ENCODE measurements at places on chromosomes 1 and 21.

- no peak for DNase-seq
Observed at GRCh38 chr1:53296117-53296749, 31.6 kb downstream of the LRP8 start.

- no peak for DNase-seq
Observed at GRCh38 chr1:168097921-168098528, 38.7 kb downstream of the GPR161 start.

DNA sequence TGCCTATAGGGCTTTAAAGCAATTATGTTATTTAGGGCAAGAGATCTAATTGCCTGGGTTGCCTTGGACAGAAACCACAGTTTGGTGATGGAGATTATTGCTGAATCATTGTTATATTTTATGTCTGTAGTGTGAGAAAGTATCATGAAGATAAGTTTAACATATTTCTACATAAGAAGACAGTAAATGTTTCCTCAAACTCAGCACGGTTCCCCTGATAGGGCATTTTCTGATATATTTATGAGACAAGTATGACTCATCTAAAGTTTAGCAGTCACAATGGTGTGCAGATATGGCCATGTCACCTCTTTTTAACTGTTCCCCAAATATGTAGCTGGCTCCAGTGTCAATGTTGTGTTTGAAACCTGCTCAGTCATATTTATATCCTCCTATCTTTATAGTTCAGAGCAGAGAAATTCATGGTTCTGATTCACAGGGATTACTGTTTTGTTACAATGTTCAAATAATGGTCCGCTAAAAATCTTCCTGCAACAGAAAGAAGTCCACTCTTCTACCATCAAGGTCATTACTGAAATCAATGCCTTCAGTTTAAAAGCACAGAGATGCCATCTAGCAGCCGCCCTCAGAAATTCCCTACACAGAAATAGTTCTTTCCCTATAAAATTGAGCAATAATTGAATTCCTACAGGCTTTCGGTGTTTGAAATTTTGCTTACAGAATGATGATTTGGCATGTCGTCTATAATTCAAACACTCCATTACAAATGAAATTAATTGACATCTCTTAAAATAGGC, 3.7 kb downstream of the OLFM3 start:
- DNase-seq = no peak

GRCh38 chr1:3598051-3598491, 13.2 kb downstream of the MEGF6 start:
- DNase-seq = no peak

- DNase-seq = no peak
Observed at GRCh38 chr1:87052961-87053360, 138.5 kb downstream of the HS2ST1 start.

DNA sequence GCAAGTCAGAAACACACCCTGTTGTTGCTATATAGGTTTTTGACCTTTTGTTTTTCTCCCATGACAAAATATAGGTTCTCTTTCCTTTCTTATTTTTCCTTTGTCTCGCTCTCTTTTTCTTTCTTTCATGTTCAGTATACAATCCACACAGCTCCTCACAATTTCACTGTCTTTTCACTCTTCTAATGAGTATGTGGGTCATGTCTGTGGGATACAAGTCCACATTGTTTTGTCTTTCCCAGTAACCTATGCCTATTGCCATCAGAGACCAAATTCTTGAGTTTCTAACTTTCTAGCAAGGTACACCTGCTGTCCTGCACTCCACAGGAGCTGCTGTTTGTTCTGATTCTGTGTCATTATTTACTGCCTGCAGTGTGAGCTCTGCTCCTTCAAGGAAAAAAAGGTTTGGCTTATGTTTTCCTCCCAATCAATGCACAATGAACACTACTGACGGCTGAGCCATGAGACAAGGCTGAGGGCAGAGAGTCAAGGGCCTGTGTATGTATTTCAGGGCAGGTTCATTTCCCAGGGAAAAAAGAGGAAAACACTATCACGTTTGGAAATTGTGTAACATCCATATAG, 453.8 kb downstream of the NEGR1 start:
- DNase-seq = no peak

GRCh38 chr1:25256578-25256965, 9.3 kb upstream of the RSRP1 start:
- peak; percentile 17 for DNase-seq

GRCh38 chr1:156895455-156895812, 1.9 kb downstream of the PEAR1 start:
- DNase-seq = peak; percentile 51

DNA sequence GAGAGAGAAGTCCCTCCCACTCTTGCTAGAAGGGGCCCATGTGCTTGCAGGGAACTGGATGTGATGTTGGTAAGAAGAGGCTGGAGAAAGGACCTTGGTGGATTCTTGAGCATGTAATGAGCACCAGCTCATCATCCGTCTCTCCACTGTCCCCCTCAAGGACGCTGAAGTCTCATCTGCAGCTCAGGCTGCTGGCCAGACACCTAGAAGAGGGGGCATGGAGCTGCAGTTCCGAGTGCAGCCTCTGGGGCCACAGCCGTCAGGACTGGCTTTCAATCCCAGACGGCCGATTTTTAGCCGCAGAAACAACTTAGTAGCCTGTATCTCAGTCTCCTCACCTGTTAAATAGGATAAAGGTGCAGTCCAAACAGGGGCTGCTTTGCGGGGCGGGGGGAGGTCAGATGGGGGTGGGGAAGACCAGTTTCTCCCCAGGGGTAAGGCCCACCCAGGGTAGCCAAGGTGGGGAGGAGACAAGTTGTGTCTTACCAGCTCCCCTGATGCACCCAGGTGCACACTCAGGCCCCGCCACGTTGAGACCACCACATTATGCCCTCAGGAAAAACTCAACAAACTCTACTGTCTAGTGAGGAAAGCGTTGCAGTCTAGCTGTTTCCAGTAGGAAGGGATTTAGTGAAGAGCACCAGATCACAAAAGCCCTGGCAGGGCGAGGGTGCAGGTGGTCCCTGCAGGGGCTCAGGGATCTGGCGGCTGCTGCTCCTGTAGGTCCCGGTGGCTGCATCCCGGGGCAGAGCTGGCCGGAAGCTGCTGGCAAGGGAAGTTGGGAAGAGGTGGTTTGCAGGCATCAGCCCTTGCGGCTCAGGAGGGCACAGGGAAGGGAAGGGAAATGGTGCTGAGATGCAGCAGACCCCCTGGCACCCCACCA, 29.5 kb downstream of the LDLRAP1 start:
- DNase-seq = peak; percentile 44

DNA sequence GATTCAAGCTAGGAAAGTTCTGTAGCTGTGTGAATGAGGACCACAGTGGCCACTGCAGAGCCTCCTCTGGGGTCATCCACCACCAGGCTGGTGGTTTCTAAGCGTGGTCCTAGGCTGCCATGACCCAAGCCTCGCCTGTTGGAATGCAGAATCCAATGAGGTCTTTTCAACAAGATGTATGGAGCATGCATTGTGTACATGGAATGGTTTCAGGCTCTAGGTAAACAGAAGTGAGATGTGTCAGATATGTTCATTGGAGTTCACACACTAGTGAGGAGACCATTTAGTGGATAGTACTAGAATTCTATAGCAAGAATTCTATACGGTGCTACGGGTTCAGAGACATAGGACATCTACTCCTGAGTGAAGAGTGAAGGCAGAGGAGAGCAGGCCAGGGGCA, 10.7 kb downstream of the RNU5D-1 start:
- DNase-seq = no peak

DNA sequence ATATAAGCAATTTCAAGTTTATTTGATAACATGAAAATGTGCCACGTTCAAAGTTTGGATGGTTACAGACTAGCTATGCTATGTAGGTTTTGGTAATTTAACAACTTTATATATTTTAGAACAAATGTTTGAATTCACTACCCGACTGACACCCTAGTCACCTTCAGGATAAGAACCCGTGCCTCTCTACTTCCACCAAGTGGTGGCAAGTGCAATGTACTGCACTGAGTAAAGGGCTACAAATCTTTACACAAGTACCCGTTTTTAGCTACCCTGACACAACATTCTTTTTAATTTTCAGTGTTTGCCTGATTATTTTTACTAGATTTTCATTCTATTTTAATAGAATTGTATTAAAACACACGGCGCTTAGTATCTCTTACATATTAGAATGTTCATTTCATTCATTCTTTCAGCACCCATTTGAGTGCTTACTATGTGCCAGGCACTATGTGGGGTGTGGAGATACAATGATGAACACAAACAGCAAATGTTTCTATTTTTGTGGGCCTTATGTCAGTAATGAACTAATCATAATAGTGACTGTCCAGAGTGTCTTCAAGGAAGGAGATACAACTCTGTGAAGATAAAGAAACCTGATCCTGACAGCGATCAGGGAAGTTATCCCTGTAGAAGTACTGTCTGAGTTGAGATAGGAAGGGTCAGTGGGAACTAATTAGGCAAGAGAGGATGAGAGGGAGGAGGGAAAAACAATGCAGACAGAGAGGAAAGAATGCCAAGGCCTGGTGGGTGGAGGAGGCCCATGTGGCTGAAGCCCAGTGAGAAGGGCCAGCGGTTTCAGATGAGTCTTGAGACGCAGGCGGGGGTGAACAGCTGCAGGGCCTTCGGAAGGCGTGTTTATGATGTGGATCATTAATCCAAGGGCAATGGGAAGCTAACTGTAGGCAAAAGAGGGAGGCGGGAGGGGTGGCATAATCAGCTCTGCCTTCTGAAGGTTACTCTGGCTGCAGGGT, 3.8 kb downstream of the LCA5L start:
- DNase-seq = peak; percentile 42

- DNase-seq = no peak
Observed at GRCh38 chr1:54016343-54017282, 1.4 kb downstream of the LDLRAD1 start.

GRCh38 chr1:221637641-221638041, 104.2 kb downstream of the DUSP10 start:
- peak; percentile 46 for DNase-seq

- DNase-seq = no peak
Observed at GRCh38 chr1:201740086-201740541, 88.8 kb upstream of the IPO9 start.

DNA sequence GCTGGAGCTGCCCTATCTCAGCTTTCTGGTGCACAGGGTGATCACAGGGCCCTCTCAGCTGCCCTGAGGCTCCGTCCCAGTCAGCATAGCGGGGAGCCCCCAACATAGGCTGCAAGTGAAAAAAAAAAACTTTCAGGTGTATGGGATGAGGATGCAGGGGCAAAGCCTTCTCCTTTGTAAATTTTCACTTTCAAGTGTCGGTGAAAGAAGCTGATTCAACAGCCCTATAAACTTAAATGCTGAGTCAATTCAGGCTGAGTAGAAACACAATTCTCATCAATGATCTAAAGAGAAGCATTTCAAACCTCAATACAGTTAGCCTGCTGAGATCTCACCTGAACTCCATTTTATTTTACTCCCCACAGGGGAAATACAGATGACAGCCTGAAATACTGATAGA, 171.2 kb downstream of the SEC16B start:
- no peak for DNase-seq

- DNase-seq = no peak
Observed at GRCh38 chr1:74767490-74767889, 34.5 kb downstream of the TYW3 start.

DNA sequence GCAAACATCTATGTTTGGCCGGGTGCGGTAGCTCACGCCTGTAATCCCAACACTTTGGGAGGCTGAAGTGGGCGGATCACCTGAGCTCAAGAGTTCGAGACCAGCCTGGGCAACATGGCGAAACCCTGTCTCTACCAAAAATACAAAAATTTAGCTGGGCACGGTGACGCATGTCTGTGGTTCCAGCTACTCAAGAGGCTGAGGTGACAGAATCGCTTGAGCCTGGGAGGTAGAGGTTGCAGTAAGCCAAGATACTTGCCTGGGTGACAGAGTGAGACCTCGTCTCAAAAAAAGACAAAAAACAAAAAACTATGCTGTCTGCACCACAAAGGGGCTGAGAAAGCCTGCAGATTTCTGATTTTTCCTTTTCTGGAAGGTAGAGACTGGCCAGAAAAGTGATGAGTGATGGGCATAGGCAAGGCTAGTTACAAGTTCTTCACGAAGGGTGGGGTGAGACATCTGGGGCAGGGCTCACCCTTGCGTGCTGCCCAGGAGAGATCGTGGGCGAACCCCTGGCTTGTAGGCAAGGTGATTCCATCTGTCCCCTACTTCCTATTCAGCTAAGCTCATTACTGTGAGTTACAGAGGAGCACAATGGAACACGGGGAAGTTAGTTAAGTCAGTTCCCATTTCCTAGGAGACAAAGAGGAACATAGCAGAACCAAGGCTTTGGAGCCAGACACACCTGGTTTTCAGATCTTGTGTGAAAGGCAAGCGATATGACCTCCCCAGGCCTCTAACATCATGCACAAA, 3.2 kb downstream of the SLC2A1 start:
- no peak for DNase-seq

DNA sequence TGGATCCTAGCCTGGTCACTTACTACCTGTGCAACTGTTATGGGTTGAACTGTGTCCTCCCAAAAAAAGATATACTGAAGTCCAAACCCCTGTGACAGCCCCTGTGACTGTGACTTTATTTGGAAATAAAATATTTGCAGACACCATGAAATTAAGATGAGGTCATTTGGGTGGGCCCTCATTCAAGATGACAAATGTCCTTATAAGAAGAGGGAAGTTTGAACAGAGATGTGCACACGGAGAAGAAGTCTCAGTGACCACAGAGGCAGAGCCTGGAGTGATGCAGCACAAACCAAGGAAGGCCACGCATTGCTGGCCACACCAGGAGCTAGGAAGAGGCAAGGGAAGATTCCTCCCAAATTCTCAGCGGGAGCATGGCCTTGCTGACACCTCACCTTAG, 249.7 kb upstream of the RUNX1 start:
- no peak for DNase-seq

GRCh38 chr1:31587720-31588423, 11.6 kb downstream of the TINAGL1 start:
- DNase-seq = no peak

- no peak for DNase-seq
Observed at GRCh38 chr1:5250336-5250735, 595.9 kb downstream of the AJAP1 start.

GRCh38 chr1:11245904-11246719, 16.2 kb downstream of the MTOR start:
- DNase-seq = no peak

GRCh38 chr1:244052016-244052727, 1.1 kb downstream of the ZBTB18 start:
- DNase-seq = no peak

DNA sequence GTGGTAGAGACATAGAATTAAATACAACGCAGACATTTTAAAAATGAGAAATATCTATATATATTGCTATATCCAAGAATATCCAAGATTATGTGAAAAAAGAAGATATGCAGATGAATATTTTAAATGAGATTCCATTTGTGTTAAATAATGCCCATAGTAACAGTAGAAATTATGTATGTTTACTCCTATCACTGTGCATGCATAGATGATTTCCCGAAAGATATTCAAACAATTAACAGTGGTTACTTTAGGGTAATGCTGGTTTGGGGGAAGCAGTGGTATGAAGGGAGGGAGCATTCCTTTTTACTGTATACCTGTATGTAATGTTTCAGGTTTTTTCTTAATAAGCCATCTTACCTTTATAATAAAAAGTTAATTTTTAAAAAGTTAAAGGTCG, 25.1 kb downstream of the DNTTIP2 start:
- DNase-seq = no peak

GRCh38 chr1:64030411-64030810, 173.0 kb upstream of the UBE2U start:
- peak; percentile 19 for DNase-seq

GRCh38 chr1:2194319-2194897, at the start of gene FAAP20:
TSS of gene FAAP20 (minus strand) at chr1:2194772. CDS start at chr1:2194749, 23 bp downstream.
- peak; percentile 72 for DNase-seq

Data from fibroblast of skin of right biceps (primary cell).